Activated CD8-positive, alpha-beta memory T cell treated with anti-CD3 and anti-CD28 coated beads, Interleukin-2, amount 50 U/mL, for 4 hours (primary cell): ENCODE measurements at places on chromosomes 13 and 19.
A peak's percentile ranks its signal among the peaks of the same experiment; 100 is the strongest.

DNA sequence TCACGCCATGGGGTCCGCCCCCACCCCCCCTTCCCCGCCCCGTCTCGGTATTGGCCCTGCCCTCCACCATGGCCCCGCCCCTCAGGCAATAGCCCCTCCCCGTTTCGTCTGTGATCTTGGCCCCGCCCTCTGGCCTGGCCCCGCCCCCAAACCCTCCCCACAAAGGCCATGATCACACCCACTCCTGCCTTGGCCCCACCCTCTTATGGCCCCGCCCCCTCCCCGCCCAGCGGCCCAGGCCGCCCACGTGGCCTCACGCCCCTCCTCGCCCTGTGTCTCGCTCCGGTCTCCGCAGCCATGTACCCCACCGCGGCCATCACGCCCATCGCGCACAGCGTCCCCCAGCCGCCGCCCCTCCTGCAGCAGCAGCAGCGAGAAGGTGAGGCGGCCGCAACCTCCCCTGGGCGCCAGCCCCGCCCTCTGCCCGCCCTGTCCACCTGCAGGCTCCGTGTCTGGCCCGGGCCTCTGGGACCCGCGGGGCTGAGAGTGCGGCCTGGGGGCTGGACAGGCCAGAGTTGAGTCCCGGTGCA lies 61.3 kb downstream of the CELF5 start:
- no peak for DNase-seq

GRCh38 chr19:3039641-3040077 lies 10.6 kb upstream of the TLE2 start:
- peak; percentile 40 for DNase-seq

GRCh38 chr19:42169486-42170413 lies 37.5 kb upstream of the POU2F2 start:
- no peak for DNase-seq

GRCh38 chr19:49929121-49929610 lies at the start of the genes ATF5 and NUP62:
TSS of gene ATF5 (plus strand) at chr19:49929205. CDS start at chr19:49930851, 1,646 bp downstream.
TSS of gene NUP62 (minus strand) at chr19:49929504. CDS start at chr19:49909807, 19,697 bp downstream.
- DNase-seq: peak; percentile 94

- DNase-seq: no peak
Observed at GRCh38 chr19:45391346-45391745, 13.5 kb downstream of the PPP1R13L start.

- peak; percentile 78 for DNase-seq
Observed at GRCh38 chr19:58544591-58545285, 874 bp downstream of the TRIM28 start.

DNA sequence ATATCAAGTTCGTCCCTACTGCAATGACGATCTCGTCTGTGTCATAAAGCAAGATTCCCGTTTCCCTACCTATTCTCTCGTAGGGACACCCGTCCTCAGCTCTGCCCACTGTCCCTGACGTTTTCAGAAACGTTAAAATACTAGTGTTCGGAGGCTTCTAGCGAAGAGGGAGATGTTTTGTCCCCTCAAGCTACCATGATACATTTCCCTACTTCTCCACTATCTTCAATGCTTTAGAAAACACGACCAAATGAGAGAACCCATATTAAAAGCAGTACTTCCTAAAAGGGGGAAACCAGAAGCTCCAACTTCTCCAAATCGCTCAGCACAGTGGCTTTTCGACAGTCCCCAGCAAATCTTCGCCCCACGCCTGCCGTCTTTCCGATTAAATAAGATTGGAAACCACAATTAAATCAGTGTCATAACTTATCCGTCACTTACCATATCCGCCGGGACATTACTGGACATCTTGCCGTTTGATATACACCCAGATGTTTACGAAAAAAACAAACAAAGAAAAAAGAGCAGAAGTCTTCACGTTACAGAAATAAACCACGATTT lies 1.3 kb downstream of the UBL3 start:
- DNase-seq: no peak

DNA sequence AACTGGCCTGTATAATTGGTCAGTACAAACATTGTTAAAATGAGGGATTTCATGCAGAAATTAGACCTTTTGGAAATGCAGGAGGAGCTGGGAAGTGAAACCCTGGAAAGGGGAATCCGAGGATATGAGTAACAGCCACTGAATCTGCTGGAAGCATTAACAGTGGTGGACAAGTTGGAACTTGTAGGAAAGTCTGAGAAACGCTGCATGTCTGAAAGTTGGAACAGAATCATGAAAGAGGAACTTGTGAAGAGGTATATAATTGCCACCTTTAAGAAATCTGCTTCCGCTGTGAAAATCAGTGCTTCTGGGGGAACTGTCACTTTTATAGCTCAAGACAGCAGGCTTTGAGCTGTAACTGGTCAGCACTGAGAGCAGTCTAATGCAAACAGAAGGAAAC lies 716.5 kb upstream of the PRR20A start:
- no peak for DNase-seq

- DNase-seq: no peak
Observed at GRCh38 chr13:110476220-110476617, 85.3 kb downstream of the RAB20 start.

DNA sequence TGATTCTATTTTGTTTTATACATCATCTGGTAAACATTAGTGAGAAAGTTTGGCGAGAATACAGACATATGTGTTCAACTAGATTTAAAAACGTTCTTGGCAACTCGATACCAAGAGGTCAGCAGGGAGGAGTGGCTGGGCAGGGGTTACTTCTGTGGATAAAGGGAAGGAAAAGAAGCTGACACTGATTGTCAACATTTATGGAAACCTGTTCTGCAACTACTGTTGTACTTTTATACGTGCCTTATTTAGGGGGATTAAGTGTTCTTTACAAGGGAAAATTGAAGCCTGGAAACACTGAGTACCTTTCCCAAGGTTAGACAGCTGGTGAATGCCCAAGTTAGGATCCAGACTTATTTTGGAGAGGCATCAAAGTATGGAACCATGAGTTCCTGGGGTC lies 65.0 kb downstream of the MTUS2 start:
- DNase-seq: no peak

DNA sequence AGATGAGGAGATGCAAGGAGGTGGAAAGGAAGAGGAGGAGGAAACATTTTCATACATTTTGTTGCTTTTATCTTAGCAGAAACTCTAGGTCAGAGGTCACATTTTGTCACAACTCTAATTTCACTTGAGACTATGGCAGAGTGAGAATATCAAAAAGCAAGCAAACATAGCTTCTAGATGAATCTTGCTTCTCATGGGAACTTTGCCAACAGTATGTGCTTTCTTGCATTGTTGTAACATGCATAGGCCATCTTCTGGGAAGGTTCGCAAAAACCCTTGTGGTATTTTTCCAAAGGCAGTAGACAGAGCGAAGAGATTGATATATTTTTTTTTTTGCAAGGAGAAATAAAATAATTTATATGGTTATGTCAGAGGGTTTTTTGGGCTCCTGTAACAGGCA lies 291.3 kb downstream of the MTUS2 start:
- DNase-seq: no peak

- no peak for DNase-seq
Observed at GRCh38 chr13:65595916-65596315, 1634.2 kb downstream of the PCDH9 start.

DNA sequence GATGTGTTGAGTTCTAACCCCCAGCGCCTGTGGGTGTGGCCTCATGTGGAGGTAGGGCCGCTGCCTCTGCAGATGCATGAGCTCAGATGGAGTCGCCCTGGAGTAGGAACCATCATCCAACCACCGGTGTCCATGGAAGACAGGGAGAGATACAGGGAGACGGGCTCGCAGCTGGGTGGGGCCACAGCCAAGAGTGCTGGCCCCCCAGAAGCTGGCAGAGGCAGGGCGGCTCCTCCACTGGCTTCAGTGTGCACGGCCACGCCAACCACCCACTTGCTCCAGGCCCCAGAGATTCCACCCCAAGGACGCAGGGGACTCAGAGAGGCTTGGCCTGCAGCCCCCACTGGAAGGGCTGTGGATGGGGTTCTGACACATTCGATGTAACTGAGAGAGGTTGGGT lies 5.4 kb upstream of the MCF2L start:
- no peak for DNase-seq

DNA sequence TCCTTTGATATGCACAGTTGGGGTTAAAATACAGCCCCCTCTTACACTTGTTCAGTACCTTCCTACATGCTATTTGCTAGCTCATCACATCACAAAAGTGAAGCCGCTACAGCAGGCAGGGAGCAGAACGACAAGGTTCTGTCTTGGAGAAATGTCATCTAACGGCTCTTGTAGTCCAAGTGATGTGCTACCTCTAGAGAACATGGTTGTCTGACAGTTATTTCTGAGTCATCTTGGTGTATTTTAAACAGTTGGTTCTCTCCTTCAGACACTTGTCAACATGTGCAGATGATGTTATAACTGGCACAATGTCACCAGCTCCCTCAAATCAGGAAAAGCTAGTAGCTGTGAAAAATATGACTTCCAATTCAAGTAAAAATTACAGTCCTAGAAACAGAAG lies 865.0 kb downstream of the PCDH9 start:
- no peak for DNase-seq

DNA sequence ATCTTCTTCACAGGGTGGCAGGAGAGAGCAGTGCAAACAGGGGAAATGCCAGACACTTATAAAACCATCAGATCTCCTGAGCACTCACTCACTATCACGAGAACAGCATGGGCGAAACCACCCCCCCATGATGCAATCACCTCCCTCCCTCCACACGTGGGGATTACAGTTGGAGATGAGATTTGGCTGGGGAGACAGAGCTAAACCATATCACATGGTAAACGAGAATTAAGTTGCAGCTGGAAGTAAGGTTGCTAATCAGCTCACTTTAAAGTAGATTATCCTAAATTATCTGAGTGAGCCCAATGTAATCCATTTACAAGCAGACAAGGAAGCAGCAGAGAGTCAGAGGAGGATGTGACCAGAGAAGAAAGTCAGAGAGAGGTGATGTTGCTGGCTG lies 102.2 kb upstream of the IPO5 start:
- DNase-seq: no peak

DNA sequence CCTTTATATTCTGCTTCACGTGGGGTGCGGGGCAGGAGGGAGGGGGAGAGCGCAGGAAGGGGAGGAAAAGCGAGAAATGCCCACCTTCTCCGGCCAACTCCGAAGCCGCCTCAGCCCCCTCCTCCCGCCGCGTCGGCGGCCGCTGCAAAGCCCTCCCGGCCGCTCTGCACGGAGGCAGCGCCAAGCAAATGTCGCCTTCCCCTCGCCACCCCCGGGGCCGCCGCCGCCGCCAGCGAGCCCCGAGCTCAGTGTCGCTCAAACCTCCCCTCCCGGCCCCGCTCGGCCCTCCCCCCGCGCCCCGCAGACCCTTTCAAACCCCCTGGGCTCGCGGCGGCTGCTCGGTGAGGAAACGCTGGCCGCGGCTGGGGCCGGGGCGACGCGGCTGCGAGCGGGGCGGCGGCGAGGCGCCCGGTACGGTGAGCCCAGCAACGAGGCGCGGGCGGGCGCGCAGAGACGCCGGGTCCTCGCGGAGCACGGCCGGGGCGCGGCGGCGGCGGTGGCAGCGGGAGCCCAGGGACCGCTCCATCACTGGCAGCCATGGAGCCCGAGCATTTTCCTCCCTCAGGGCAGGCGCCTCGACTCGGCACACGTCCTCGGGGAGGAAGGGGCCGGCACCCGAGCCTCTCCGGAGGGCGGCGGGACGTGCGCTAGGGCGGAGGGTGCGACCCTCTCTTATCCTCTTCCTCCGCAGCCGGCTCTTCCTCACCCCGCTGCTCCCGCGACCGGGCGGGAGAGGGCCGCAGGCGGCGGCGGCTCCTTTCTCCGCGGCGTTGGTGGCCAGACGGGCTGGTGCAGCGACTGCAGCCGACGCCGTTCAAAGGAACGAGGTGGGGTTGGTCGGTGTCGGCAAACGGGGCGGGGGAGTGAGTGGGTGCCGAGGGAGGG lies 463 bp upstream of the TSC22D1 start:
- DNase-seq: peak; percentile 48

GRCh38 chr13:31908696-31909411 lies 122.7 kb upstream of the FRY start:
- no peak for DNase-seq

DNA sequence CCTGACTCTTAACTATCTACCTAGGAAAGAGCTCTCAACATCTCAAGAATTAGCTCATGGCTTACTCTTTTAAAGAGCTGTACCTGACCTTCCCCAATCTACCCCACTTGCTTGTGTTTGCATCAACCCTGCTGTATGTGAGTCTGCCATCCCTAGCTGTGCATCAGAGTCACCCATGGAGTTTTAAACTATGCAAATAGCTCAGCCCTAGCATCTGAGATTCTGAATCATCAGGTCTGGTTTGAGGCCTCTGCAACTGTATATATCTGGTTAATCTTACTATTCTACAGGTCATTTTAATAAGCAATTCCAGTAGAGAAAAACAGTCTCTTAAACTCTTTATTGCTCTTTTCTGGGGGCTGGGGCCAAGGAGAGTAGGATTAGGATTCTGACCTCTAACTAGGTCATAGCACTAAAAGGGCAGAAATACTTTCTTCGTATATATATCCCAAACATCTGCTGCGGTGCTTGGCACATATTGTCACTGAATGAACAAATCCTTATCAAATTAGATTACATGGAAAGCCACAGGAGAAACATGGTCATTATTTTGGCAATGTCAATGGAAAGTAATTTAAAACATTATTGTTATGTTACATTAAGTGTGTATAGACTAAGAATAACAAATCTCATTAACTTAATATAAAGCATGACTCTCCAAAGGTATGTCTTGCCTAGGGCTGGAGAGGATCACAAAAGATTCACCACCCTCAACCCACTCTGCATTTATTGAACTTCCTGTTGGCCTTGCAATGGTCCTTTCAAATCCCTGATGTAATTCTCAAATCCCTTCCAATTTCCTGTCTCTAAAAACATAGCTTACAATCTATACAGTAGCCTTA lies 232.2 kb downstream of the DACH1 start:
- no peak for DNase-seq

DNA sequence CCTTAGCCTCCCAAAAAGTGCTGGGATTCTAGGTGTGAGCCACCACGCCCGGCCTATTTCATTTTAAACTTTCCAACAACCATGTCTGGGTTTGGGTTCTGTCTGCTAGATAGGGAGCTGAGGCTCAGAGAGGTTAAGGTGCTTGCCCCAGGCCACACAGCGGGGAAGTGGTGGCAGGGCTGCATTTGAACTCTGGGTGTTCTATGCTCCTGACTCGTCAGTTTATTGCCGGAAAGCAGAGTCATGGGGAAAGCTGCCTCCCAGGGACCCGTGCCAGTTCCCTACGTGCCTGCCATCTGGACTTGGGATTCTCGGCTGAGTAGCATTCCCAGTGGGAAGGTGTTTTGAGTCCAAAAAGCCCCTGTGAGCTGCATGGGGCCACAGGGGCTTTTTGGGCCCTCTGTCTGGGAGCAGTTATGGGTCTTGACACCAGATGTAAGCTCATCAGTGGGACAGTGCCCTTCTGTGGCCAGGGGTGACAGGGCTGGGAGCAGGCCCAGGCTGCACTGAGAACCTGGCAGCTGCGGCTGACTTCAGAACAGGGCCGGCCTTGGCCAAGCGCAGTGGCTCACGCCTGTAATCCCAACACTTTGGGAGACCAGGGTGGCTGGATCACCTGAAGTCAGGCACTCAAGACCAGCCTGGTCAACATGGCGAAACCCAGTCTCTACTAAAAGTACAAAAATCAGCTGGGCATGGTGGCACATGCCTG lies 10.9 kb downstream of the RFX1 start:
- DNase-seq: no peak

- DNase-seq: no peak
Observed at GRCh38 chr19:788983-789700, 8.1 kb upstream of the PTBP1 start.
